Mucosa of descending colon (tissue), 3 donors: ENCODE measurements at places on chromosomes 2 and 18. TPM values are rescaled to one million over a fixed set of nuclear protein-coding genes. Genes with fewer than 3 reads are reported as not detected.

Gene AQP12A
- 9.7 TPM for total RNA-seq

Gene SLC4A5
- 2.1 TPM for total RNA-seq

Gene ALPI
- total RNA-seq: 24.6 TPM

Gene C2orf81
- 0.53 TPM for total RNA-seq

Gene IL36G
- not detected for total RNA-seq

Gene CD8B2
- total RNA-seq: 0.26 TPM

Gene FOXD4L1
- not detected for total RNA-seq

Gene MFSD6
- 73.2 TPM for total RNA-seq

Gene WNT6
- 0.39 TPM for total RNA-seq

Gene RAB17
- total RNA-seq: 25.8 TPM

Gene TXNDC9
- 21.5 TPM for total RNA-seq

Gene CD8B
- total RNA-seq: 3.8 TPM

Gene BMP10
- not detected for total RNA-seq

Gene CXCR4
- 3.6 TPM for total RNA-seq

Gene TUBB8B
- total RNA-seq: 0.55 TPM

Gene EVX2
- total RNA-seq: not detected

Gene ANTXR1
- total RNA-seq: 10.7 TPM

Gene IL37
- not detected for total RNA-seq

Gene CPS1
- 0.99 TPM for total RNA-seq
